ENCODE measurements at places on chromosomes 12 and 14.

GRCh38 chr12:21659383-21659782 lies 1.7 kb upstream of the LDHB start:
- no peak for DNase-seq

DNA sequence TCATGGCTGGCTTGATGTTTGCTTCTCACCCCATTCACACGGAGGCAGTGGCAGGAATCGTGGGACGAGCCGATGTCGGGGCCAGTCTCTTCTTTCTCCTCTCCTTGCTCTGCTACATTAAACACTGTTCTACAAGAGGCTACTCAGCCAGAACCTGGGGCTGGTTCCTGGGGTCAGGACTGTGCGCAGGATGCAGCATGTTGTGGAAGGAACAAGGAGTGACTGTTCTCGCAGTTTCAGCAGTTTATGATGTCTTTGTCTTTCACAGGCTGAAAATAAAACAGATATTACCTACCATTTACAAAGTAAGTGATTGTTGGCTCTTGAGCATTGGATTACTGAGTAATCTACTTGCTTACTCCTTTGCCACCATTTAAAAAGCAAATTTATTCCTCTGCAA lies 170.6 kb downstream of the TMTC2 start:
- DNase-seq, result no peak

- DNase-seq, result no peak
Observed at GRCh38 chr14:39154594-39155189, 15.4 kb downstream of the TRAPPC6B start.

DNA sequence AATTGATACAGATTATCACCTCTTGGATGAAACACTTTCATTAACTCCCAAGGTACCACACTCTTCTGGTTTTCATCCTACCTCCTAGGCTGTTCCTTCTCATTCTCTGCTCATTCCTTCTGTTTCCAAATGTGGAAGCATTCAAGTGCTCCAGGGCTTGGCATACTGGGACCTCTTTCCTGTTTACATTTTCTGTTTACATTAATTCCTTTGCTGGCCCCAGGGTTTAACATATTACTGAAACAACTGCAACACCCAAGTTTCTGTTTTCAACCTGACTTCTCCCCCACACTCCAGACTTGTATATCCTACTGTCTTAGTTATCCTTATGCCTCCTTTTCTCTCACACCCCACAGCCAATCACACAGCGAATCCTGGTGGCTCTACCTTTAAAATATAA lies 386.3 kb upstream of the GARIN6 start:
- DNase-seq, result no peak

GRCh38 chr14:93114713-93115068 lies 1.0 kb downstream of the ITPK1 start:
- no peak for DNase-seq

DNA sequence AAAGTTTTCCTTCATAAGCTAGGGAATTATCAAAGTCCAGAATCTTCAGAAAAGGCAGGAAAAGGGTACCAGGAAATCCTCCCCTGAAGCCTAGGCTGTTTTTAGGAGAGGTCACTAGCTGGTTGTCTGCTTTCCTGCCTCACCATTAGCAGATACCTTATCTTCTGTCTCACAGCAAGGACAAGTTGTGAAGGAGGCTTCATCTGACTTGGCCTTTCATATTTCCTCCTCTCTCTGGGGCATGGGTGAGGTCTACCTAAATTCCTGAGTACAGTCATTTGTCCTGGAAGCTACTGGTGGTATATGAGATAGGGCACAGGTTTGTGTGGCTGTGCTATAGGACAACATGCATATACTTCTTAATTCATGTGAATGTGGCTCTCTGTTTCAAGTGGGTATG lies 2.3 kb downstream of the FOXJ2 start:
- DNase-seq, result no peak

DNA sequence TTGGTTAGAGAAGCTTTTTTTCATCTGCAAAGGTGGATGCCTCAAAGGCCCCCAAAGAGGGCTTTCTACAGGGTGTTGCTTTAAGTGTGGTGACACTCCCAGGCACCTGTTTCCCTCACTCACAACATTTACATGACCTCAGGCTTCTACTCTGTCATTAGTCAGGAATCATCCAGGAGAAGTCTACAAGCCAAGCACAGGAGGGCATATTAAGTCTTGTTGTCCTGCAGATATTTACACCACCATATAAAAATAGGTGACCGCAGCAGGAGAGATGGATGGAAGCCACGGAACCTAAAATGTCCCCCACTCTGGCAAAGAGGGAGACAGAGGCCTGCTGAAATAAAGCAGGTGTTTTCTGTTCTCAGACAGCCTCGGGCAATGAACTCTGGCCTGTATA lies 7.5 kb upstream of the DPF3 start:
- no peak for DNase-seq

GRCh38 chr14:95260537-95261361 lies 59.0 kb downstream of the CLMN start:
- no peak for DNase-seq

- DNase-seq, result no peak
Observed at GRCh38 chr12:105738051-105738450, 400.7 kb downstream of the NUAK1 start.

GRCh38 chr14:52268279-52269061 lies 972 bp downstream of the PTGDR start:
- no peak for DNase-seq

GRCh38 chr14:33406766-33407165 lies 468.1 kb downstream of the NPAS3 start:
- no peak for DNase-seq

DNA sequence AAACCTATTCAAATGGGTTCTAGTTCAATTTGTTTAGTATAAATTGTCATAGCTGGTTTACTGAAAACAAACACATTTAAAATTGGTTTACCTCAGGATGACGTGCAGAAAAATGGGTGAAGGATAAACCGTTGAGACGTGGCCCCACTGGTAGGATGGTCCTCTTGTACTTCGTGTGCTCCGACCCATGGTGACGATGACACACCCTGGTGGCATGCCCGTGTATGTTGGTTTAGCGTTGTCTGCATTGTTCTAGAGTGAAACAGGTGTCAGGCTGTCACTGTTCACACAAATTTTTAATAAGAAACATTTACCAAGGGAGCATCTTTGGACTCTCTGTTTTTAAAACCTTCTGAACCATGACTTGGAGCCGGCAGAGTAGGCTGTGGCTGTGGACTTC lies 8.3 kb downstream of the CALM1 start:
- no peak for DNase-seq

- DNase-seq, result no peak
Observed at GRCh38 chr12:131597333-131597732, 113.6 kb upstream of the SFSWAP start.

GRCh38 chr12:84732828-84733340 lies 179.7 kb downstream of the SLC6A15 start:
- DNase-seq, result no peak

GRCh38 chr14:22651586-22651985 lies 7.4 kb upstream of the OR6J1 start:
- no peak for DNase-seq

DNA sequence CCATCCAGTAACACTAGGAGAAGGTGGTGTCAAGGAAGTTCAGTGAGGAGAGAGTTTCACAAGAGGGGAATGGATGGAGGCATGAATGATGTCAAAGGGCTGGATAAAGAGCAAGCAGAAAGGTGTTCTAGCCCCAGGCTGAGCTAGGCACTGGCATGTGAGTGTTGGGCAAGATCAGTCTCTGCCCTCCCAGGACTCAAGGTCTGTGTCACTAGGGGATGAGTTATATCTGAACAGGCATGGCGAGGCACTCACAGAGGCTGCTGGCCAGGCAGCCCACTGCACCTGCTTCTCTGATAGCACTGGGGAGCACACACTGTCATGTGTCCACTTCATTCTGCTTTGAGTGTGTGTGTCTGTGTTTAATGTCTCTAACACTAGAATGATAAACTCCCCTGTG lies 903.8 kb downstream of the BCL11B start:
- DNase-seq, result no peak

GRCh38 chr12:110182281-110182680 lies 58.1 kb downstream of the IFT81 start:
- no peak for DNase-seq

GRCh38 chr14:75220156-75220555 lies 43.7 kb upstream of the TMED10 start:
- no peak for DNase-seq

GRCh38 chr12:123223241-123223668 lies 9.7 kb downstream of the MPHOSPH9 start:
- DNase-seq, result no peak

DNA sequence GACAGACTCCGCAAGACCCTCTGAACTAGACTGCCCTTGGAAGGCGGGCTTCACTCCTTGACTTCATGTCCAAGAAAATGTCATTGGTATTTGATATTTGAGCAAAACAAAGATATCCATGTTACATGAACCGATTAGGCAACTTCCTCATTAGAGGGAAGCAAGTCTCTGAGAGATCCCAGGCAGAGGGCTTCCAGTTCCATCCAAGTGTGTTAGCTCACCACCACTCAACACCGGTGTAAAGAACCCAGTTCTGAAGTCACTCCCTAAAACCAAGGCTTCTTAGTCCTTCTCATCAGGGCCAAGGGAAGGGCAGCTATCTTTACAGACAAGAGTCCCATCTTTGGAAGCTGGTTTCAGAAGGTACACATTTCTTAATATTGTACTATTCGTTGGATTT lies 87.2 kb upstream of the CDKN3 start:
- DNase-seq, result no peak

DNA sequence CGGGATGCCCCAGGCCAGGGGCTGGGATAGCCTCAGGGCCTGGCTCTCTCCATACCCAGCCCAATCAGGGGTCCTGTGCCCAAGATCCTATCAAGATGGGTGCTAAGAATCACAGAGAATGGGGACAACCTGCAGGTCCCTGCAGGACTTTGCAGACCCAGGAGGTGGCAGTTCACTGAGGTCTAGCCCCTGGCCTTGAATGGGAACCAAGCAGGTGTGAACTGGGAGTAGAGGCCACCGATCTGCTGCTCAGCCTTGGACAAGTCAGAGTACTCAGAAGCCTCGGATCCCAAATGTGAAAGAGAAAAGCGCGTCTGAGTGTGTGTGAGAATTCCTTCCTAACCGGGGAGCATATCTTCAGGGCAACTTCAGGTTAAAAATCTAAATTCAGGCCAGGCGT lies 76.2 kb downstream of the ARL6IP4 start:
- DNase-seq, result no peak

- DNase-seq, result no peak
Observed at GRCh38 chr12:49537752-49538509, 899 bp upstream of the KCNH3 start.

DNA sequence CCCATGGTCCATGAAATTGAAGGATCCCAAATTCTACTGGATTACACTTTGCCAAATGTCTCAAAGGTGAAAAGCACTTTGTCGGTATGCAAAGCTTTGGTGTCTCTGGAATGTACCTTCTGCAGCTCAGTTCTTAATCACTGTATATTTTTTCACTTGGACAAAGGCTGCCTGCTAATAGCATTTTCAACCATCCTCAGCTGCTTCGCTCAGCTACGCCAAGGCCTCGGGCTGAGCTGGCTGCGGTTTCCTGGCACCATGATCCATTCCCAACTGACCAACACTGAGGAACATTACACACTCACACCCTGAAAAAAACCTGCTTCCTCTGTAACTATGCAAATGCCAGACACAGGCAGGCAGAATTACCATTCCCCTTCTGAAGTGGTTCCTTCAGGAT lies 335.2 kb downstream of the DPF3 start:
- DNase-seq, result peak; percentile 27

DNA sequence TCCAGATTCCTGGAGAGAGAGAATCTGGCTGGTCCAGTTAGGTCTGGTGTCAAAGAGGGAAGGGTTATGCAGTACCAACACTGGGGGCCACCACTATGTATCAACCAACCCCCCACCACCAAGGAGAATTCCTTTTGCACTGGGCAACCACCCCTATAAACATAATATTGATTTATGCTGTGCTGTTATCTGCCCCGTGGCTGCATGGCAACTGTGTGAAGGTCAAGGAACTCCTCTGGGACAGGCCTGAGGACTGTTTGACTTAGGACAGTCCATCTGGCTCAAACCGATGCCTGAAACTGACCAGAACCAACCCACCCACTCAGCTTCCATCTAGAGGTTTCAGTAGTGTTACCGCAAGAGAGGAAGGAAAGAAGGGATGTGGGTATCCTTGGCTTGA lies 20.5 kb downstream of the PLEKHH1 start:
- no peak for DNase-seq

DNA sequence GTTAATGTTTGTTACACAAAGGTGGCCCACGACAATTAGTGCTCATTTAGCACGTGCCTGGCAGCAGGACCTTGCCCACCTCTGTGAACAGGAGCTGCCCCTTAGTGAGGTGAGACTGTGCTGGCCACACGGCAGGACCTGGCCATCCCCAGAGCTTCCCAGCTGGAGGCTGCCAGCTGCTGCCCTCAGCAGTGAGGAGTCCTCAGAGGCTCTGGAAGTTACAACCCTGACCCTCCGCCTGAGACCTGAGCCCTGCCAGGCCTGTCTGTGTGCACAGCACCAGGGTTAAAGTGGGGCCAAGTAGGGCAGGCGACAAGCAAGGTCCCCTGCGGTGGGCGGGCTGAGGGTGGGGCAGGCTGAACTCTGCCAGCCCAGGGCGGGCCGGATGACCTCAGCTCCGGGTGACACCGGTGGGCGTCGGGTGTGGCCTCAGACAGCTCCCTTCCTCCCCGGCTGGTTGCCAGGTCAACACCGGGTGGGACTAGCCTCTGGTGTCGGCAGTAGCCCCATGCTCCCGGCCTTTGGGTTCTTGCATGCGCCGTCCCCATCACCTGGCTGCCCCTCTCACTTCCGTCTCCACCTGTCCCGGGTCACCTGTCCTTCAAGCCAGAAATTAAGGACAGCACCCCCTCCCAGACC lies 9.2 kb upstream of the LBHD2 start:
- no peak for DNase-seq

- no peak for DNase-seq
Observed at GRCh38 chr14:99143126-99143525, 128.9 kb downstream of the BCL11B start.

GRCh38 chr12:63224396-63224795 lies 73.4 kb upstream of the AVPR1A start:
- no peak for DNase-seq

GRCh38 chr12:503111-503761 lies 43.5 kb downstream of the B4GALNT3 start:
- no peak for DNase-seq

GRCh38 chr12:32457251-32458025 lies 58.1 kb downstream of the FGD4 start:
- DNase-seq, result no peak

GRCh38 chr12:52199294-52199919 lies 7.6 kb upstream of the KRT80 start:
- DNase-seq, result no peak

GRCh38 chr14:72451054-72451972 lies 442.6 kb downstream of the DPF3 start:
- peak; percentile 24 for DNase-seq

GRCh38 chr14:29584992-29585391 lies 342.7 kb downstream of the PRKD1 start:
- peak; percentile 4 for DNase-seq

- no peak for DNase-seq
Observed at GRCh38 chr12:119423285-119423684, 88.8 kb downstream of the CCDC60 start.

GRCh38 chr14:52801014-52801712 lies 9.8 kb upstream of the GNPNAT1 start:
- no peak for DNase-seq

GRCh38 chr12:92445253-92446082 lies 257.3 kb upstream of the PLEKHG7 start:
- no peak for DNase-seq
